Esophagus squamous epithelium (tissue), 5 donors: ENCODE measurements at places on chromosomes 2 and 18.

- DNase-seq = no peak
These were observed 17.3 kb downstream of the PIK3C3 start for GRCh38 chr18:41972067-41972925.

GRCh38 chr2:230715201-230715600 is 2.6 kb downstream of the CAB39 start:
- no peak for DNase-seq

GRCh38 chr18:61948846-61949438 is 56.1 kb upstream of the RNF152 start:
- DNase-seq = no peak

DNA sequence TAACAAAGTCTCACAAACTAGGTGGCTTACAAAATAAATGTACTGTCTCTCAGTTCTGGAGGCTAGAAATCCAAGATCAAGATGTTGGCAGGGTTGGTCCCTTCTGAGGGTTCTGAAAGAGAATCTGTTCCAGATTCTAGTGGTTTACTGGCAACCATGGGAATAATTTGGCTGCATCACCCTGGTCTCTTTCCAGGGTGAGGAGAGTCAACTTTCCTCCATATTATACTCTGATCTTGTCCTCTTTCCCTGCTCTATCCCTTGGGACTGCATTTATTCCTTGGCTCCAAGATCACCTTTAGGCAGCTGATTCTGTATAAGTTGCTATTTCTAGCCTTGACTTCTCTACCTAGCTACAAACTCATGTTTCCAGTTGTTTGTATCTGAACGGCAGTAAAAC is 35.2 kb downstream of the SLC40A1 start:
- no peak for DNase-seq

- no peak for DNase-seq
These were observed 60.8 kb downstream of the MBP start for GRCh38 chr18:77071711-77072292.

- no peak for DNase-seq
These were observed 10.5 kb downstream of the CROCC2 start for GRCh38 chr2:240916571-240917008.

GRCh38 chr2:67997528-67997900 is 65.3 kb downstream of the C1D start:
- no peak for DNase-seq

- DNase-seq = no peak
These were observed 63.6 kb upstream of the HDAC4 start for GRCh38 chr2:239464166-239465016.

- DNase-seq = no peak
These were observed 31.9 kb downstream of the ATP8B1 start for GRCh38 chr18:57771193-57771592.

- DNase-seq = no peak
These were observed 240.3 kb downstream of the VAPA start for GRCh38 chr18:10153924-10154752.

GRCh38 chr2:226435146-226435545 is 364.5 kb downstream of the IRS1 start:
- no peak for DNase-seq

DNA sequence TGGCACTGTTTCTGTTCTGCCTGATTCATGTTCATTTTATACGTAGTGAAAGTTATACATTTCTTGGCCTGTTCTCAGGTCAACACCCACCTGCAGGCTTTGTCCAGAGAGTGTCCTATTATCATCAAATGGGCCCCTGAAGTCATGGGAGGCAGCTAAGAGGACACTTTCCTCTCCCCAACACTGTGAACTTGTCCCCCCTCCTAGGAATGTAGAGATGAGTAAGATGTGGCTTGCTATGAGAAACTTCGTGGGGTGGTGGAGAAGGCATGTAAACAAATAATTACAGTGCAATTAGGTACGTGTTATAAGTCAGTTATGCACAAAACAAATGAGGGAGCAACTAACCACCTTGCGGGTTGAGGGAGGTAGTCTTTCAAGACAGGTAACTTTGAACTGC is 57.9 kb downstream of the COL4A3 start:
- no peak for DNase-seq

DNA sequence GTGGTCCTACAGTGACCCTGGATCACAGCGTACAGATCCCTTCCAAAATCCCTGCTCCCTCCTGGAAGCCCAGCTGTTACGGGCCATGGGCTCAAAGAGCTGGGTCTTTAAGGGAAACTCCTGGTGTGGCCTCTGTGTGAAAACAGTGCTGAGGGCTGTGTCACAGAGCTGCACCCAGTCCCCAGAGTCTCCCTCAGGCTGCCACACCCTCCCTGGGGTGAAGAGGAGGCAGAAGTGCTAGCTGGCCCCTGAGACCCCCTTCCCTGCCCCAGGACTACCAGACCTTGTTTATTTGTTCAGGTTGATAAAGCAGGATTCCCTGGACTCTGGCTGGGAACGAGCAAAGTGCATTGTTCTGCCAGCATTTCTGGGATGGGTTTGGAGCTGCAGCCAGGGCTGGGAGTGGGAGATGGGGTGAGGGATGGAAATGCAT is 7.7 kb downstream of the ATOH8 start:
- DNase-seq = no peak

DNA sequence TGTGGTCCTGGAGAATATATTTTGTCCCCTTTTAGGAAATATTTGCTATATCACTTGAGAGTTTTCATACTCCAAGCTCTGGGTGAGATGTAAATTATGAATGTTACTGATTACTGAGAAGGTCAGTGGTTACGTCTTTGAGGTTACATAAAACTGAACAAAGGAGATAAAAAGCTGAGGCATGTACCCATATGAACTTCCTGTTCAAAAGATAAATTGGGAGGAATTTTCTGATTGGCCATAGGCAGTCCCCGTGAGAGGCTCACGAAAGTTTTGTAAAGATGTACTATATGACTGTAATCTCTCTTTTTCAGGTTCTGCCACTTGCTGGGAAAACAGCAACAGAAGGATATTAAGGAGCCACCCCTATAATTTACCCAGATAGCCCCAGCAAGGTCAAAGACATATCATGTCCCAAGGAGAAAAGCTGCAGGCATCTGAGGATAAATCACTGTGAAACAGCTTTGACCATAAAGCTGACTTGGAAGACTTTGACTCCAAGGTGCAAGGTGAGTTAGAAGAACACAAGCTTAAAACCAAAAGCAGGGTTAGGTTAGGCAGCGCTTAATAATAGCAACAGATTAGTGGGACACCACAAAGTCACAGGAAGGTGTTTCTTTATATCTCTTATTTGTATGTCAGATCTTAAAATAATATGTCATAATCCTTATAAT is 90.4 kb downstream of the OSBPL6 start:
- DNase-seq = no peak

DNA sequence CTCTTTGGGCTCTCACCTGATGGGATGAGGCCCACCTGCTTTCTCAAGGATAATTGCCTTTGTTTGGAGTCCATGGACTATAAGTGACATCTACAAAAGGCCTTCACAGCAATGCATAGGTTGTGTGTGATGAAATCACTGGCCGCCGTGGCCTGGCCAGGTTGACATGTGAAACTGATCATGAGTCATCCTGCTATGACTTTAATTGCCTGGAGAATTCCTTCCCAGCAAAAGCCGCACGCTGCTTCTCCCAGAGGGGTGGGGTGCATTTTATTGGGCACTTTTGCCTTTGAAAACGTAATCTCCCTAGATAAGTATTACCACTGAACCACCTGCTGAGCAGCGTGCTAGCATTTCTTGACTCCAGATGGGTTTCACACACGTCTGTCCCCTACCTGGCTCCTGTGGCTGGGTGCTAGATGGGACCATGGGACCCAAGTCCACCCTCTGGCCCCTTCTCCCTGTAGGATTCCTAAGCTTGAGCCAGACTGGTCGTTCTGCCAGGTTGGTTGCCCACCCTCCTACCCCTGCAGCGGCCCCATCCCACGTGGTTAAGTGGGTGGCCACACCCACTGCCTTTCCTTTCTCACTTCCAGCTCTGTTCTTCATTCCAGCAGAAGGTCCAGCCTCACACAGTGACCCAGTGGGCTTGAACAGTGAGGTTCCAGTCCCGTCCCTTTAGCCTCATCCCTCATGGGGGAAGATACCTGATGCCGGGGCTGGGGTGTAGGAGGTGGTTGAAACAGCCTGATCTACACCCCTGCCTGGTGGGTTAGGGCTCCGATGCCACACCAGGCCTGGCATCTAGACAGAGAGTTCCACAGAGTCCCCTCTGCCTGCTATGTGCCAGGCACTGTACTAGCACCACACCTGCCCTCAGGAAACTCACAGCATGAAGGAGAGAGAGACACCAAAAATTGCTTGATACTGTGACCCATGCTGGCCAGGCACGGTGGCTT is 89.6 kb downstream of the GBX2 start:
- DNase-seq = no peak

GRCh38 chr2:236964291-236964690 is 121.4 kb upstream of the COPS8 start:
- no peak for DNase-seq

DNA sequence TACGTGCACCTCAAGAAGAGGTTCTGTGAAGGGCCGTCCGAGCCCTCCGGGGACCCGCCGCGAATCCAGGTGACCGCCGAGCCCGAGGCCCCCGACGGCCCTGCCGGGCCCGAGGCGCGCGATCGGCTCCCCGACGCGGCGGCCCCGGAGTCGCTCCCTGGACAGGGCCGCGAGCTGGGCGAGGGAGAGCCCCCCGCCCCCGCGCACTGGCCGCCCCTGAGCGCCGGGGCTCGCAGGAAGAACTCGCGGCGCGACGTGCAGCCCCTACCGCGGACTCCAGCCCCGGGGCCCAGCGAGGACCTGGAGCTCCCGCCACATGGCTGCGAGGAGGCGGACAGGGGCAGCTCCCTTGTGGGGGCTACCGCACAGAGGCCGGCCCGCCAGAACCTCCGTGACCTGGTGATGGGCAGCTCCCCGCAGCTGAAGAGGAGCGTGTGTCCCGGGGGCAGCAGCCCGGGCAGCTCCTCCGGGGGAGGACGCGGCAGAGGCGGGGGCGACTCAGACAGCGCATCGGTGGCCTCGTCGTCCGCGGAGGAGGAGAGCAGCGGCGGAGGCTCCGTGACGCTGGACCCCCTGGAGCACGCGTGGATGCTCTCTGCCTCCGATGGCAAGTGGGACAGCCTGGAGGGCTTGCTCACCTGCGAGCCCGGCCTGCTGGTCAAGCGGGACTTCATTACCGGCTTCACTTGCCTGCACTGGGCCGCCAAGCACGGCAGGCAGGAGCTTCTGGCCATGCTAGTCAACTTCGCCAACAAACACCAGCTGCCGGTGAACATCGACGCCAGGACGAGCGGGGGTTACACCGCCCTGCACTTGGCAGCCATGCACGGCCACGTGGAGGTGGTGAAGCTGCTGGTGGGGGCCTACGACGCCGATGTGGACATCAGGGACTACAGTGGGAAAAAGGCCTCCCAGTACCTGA is 812 bp downstream of the SOWAHC start:
- no peak for DNase-seq

DNA sequence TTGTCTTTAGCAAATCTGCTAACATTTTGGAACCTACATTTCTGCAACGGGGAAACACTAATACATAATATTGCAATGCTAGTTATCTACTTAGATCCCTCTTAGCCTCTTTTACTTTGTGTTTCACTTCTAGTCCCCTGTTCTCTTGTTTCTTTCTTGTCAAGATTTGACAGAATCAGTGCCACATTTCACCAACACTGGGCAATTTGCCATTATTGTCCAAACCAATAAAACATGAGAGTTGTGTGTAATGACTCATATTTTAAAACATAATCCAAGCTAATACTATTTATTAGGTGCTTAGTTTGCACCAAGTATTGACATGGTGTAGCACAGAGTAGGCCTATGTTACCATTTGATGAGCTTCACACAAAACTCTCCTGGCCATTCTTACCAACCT is 33.7 kb upstream of the ACVR1C start:
- no peak for DNase-seq

- DNase-seq = no peak
These were observed 71.9 kb upstream of the KLHL29 start for GRCh38 chr2:23312996-23313606.

- DNase-seq = no peak
These were observed 61.7 kb downstream of the HS1BP3 start for GRCh38 chr2:20588918-20589871.
